Stimulated activated CD8-positive, alpha-beta memory T cell treated with anti-CD3 and anti-CD28 coated beads, Interleukin-7, amount 100 ng/mL, for 4 hours (primary cell): ENCODE measurements at places on chromosomes 7 and 10.
A peak's percentile ranks its signal among the peaks of the same experiment; 100 is the strongest.

DNA sequence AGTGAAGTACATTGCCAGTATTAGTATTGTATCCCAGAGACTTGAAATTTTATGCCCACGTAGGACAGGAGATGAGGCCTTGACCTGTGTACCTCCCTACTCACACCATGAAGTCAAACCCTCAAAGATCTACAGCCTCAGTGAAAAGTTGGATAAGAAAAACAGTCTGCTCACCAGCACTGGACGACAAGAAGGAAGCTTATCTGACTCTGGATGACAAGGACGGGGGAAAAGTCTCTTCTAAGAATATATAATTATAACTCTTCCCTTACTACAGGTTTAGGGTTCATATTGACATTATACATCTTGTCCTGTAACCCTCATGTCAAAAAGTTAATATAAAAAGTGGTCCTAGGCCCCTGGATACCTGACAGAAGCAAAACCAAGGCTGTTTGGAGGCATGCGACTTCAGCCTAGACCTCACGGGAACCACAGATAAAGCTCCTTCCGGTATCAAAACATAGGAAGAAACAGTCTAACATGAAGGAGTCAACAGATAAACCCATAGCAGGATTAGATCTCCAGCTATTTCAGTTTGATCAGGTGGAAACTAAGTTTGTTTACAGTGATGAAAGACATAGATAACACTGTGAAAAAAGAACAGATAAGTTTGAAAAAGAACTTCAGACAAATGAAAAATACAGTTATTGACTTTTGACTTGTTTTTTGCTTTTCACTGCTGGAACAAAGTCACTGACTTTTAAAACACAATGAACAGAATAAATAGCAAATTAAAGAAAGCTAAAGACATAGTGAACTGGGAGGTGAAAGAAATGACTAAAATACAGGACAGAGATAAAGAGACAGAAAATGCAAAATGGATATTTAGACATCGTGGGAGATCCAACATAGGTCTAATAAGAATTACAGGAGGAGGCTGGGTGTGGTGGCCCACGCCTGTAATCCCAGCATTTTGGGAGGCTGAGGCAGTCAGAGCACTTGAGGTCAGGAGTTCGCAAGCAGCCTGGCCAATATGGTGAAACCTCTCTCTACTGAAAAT, 145.9 kb downstream of the PHTF2 start:
- no peak for DNase-seq

- DNase-seq: no peak
Observed at GRCh38 chr10:90998733-90999511, 78.0 kb upstream of the ANKRD1 start.

GRCh38 chr10:106557053-106557452, 607.5 kb downstream of the SORCS1 start:
- no peak for DNase-seq

GRCh38 chr7:2661602-2662272, 26.3 kb upstream of the AMZ1 start:
- no peak for DNase-seq

- no peak for DNase-seq
Observed at GRCh38 chr10:2631557-2632205, 435.7 kb upstream of the PFKP start.

- no peak for DNase-seq
Observed at GRCh38 chr10:72322030-72322279, 32.8 kb downstream of the DNAJB12 start.

GRCh38 chr10:35224045-35224740, 97.5 kb downstream of the CREM start:
- DNase-seq: no peak

- DNase-seq: peak; percentile 3
Observed at GRCh38 chr7:17301471-17302456, 3.3 kb downstream of the AHR start.

GRCh38 chr7:70614237-70615045, 517.5 kb upstream of the GALNT17 start:
- no peak for DNase-seq

DNA sequence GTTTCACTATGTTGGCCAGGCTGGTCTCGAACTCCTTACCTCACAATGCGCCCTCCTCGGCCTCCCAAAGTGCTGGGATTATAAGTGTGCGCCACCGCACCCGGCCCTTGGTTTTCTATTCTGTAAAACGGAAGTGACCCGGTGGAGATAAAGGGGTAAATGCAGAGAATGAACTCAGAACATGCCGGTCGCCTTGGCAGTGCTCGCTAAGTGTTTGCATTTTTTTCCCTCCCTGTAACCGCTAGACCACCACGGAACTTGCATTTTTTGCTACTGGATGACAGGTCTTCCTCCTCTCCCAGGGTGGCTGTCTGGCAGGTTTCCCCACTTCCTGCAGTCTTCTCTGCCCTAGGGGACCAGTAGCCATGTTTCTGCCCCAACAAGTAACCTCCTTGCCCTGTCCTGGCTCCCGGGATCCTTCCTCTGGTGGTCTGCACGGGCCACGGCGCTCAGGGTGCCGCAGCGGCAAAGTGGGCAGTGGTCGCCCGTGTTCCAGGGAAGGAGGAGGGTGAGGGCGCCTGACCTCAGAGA, 18.8 kb upstream of the GNA12 start:
- DNase-seq: no peak

DNA sequence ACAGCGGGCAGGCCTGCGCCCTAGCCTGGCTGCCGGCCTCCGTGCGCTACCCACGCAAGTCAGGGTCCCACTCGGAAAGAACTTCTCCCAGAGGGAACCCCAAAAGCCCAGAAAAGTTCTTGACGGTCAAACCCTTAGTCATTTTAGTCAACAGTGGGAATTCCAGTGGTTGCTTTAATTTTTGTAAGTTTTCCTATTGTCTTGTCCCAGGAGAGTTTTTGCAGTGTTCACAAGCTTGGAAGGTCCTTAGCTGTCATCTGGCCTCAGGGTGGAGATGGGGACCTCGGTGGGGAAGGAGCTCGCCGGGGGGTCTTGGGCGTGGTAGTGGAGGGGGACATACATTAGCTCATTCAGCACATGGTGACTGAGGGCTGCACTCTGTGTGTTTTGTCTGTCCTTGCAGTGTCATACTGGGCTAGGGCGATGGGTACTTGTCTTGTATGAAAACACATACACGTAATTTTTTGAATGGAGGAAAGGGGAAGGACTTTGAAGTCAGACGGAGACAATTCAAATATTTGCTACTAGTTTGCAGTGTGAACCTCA, 736 bp downstream of the MINDY4 start:
- DNase-seq: no peak

- DNase-seq: no peak
Observed at GRCh38 chr7:97025983-97026714, 1.5 kb upstream of the DLX5 start.

DNA sequence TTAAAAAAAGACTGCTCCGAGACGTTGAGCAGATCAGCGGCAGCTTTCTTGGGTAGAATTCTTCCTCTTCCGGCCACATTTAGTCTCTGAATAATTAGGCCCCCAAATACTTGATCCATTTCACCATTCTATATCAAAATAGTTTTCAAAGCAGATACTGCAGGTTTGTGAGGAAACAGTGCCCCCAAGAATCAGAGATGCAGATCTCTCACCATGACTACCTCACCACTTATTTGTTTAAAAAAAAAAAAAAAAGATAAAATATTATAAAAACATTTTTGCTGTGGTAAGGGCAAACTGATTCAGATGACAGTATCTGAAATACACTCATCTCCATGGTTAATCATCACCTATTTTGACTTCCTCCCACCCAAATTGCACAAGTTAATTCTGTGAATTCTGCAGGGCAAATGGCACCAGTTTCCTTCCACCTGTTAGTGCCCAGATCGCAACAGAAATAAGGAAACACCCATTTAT, 210.4 kb downstream of the FAM107B start:
- DNase-seq: peak; percentile 35

DNA sequence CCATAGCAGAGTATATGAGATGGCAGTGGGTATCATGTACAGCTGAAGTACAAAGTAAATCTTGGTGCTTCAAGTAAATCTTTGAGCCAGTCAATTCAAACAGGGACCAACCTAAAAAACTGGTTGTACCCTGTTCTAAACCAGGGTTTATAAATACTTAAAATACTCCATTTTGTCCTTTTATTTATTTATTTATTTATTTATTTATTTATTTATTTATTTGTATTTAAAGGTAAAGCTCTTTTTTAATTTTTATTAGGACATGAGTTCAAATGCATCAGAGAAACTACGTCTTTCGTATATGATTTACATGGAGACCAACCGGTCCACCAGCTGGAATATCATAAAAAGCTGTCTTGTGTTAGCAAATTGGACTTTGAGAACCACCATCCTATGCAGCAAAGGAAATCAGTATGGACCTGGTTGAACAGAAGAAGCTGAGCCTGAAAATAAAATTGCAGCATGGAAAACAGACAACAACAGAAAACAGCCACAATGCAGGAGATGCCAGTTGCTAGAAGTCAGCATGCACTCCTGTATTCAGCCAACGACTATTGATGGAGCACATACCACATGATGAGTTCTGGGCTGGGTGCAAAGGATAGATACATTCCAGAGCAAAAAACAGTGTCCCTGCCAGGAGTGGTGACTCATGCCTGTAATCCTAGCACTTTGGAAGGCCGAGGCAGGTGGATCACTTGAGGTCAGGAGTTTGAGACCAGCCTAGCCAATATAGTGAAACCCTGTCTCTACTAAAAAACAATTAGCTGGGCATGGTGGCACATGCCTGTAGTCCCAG, 60.0 kb downstream of the PLXNA4 start:
- DNase-seq: no peak

DNA sequence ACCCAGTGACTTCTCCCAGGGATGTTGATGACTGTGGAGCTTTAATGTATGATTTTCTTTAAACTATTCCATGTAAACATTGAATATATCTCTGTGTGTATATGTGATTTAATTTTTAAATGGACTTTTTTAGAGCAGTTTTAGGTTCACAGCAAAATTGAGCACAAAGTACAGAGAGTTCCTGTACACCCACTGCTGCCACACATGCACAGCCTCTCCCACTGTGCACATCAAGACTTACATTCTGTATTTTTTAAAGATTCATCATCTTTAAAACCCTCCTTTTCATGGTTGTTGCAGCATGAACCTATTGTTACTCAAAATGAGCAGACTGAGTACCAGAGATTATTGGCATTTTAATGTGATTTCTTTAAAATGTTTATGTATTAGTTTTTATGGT, 51.3 kb downstream of the WIPF3 start:
- DNase-seq: no peak

DNA sequence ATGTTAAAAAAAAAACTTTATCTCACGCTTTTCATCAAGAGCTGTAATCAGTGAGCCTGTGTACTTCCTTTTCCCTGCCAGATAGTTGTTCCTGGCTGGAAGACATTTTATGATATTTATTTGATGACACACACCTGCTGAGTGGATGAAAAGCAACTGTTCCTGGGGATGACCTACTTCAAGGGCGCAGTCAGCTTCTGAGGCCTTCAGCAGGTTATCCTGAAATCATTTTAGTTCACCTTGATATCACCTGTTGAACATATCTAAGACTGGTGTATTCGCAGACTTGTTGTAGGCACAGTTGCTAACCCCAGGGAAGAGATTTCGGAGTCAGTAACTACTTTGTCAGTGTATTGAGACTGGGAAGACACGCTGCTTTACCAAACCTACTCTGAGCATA, 234.5 kb upstream of the TCF7L2 start:
- DNase-seq: no peak

DNA sequence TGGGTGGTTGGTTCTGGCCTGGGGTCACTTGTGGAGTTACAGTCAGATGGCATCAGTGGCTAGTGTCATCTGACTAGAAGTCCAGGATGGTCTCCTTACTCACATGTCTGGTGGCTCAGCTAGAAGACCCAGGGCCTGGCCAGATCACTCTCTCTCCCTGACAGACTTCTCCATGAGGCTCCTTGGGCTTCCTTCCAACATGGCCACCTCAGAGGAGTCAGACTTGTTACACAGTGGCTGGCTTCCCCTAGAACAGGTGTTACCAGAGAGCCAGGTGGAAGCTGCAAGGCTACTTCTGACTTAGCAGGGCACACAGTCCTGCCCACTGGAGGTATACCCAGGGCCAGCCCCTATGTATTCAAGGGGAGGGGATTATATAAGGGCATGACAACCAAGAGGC, 44.2 kb upstream of the MYL10 start:
- DNase-seq: no peak

DNA sequence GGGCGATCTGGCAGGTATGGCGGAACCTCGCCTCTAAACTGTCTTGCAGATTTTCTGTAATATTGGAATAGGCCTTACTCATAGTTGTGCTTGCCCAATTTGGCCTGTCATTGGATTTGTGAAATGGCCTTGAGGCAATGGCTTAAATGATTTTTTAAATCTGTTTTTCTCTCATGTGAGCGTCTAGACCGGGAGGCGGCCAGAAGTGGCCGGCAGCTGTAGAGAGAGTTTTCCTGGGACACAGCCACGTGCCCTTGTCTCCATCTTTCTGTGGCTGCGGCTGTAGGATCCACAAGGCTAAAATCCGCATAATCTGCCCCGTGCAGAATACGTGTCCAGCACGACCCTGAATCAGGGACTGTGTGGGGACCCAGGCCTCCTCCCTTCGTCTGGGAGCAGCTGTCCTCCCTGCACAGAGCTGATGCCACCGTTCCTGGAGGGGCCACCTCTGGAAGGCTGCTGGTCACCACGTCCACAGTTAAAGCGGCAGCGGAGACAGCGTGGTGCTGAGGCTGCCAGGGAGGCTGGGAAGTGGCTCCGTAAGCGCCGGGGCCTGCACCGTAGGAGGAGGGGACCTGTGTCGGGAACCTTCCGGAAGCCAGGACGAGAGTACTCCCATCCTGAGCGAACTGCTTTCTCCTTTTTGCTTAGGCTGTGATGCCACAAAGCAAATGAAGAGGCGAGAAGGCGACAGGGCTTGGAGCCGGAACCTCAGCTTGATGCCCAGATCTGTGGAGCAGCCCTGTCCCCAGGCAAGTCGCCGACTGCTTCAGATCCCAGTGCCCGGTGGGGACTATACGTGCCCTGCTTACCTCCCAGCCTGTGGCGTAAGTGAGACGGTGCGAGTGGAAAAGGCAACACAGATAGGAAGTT, 99.8 kb downstream of the DYNC2I1 start:
- DNase-seq: no peak

DNA sequence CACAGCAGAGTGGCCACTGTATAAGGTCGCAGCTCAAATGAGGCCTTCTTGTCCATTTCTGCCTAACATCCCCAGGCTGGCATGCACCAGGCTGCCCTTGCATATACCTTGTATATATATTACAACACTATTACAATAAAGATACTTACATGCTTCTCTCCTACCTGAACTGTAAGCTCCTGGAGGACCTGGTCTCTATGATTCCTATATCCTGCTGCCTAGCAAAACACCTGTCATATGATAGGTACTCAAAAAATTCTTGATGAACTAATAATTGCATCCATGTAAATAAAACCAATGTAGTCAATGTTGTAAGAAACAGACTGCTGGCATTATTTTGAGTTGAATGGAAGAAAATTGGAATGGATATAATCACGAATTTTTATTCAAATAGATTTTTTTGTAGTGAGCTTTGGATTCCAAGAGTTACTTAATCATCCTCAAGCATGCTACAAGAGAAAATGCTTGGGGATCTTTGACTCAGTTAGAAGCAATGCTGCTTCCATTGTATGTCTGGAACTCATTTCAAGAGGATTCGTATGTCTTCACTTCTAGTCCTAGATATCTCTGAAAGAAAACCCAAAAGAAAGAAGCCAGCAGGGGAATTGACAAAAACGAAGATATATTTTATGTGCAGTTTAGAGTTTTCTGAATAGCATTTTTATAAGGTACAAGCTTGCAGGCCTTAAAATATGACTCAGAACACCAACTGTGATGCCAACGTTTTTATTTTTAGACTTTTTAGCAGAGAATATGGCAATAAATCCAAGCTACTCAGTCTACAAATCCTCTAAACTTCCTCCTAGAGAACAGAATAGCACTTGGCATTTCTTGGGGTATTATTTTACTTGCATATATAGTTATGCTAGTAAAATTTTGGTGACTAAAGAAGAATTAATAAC, 53.1 kb downstream of the OSBPL3 start:
- DNase-seq: no peak

- no peak for DNase-seq
Observed at GRCh38 chr7:94431619-94432280, 37.1 kb downstream of the COL1A2 start.
